ENCODE measurements at places on chromosomes 2 and 18. TPM values are rescaled to one million over a fixed set of nuclear protein-coding genes. Genes with fewer than 3 reads are reported as not detected.

Gene OSBPL1A
- 29.7 TPM for total RNA-seq

Gene RGPD6
- 16.0 TPM for total RNA-seq

Gene SERPINB10
- total RNA-seq: not detected

Gene COL5A2
- total RNA-seq: 1,955 TPM

Gene GREB1
- total RNA-seq: 0.55 TPM

Gene NOP58
- 40.2 TPM for total RNA-seq

Gene SCN7A
- not detected for total RNA-seq

Gene CABYR
- 3.9 TPM for total RNA-seq

Gene SPHKAP
- not detected for total RNA-seq

Gene SIGLEC15
- 0.37 TPM for total RNA-seq

Gene DCDC2C
- total RNA-seq: not detected

Gene MAL
- total RNA-seq: not detected

- no peak for DNase-seq
- no peaks in the 10 kb centered on the region for H3K36me3 ChIP-seq
- no peaks in the 10 kb centered on the region for H3K4me1 ChIP-seq
- H3K4me3 ChIP-seq: no peak overlapping the region
- no peak overlapping the region for H3K27ac ChIP-seq
These were observed 428.3 kb downstream of the MBD2 start for GRCh38 chr18:53796040-53796729.

DNA sequence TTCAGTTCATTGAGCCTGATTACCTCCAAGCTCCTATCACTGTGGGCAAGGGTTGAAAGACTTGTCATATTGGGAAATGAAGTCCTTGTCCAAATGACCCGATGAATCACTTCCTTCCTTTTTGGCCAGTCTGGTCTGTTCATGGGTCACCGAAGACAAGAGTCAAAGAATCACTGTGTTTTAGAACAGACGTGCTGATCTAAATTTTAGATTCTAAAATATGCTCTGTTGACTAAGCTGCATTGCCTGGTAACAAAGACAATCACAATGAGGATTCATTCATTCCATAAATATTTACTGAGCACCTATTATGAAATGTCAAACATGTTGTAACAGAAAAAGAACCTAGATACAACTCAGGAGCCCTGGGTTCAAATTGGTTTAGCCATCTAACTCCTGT lies 99.4 kb upstream of the RND3 start:
- H3K27ac ChIP-seq: no peak overlapping the region
- no peaks in the 10 kb centered on the region for H3K36me3 ChIP-seq

GRCh38 chr2:108347786-108348185 lies 30.0 kb upstream of the SULT1C4 start:
- H3K4me3 ChIP-seq: no peak overlapping the region
- H3K36me3 ChIP-seq: peaks cover 3% of the 10 kb centered on the region
- H3K27me3 ChIP-seq: peaks cover 3% of the 10 kb centered on the region
- DNase-seq: no peak
- H3K4me1 ChIP-seq: peaks cover 7% of the 10 kb centered on the region
- H3K27ac ChIP-seq: no peak overlapping the region

GRCh38 chr2:9287400-9288045 lies 80.9 kb downstream of the ASAP2 start:
- no peak for DNase-seq
- peak overlapping the region; percentile 11 for H3K4me3 ChIP-seq
- H3K27me3 ChIP-seq: no peaks in the 10 kb centered on the region
- H3K27ac ChIP-seq: peak overlapping the region; percentile 96
- H3K36me3 ChIP-seq: peaks cover 19% of the 10 kb centered on the region
- peaks cover 79% of the 10 kb centered on the region for H3K4me1 ChIP-seq

GRCh38 chr2:169388161-169388560 lies 25.8 kb upstream of the LRP2 start:
- no peaks in the 10 kb centered on the region for H3K4me1 ChIP-seq
- H3K27ac ChIP-seq: no peak overlapping the region
- no peak overlapping the region for H3K4me3 ChIP-seq

GRCh38 chr2:221198309-221198708 lies 373.8 kb downstream of the EPHA4 start:
- H3K4me1 ChIP-seq: no peaks in the 10 kb centered on the region
- H3K27ac ChIP-seq: no peak overlapping the region
- no peaks in the 10 kb centered on the region for H3K36me3 ChIP-seq
- DNase-seq: no peak
- H3K4me3 ChIP-seq: no peak overlapping the region

- no peak overlapping the region for H3K27ac ChIP-seq
- H3K4me3 ChIP-seq: no peak overlapping the region
- DNase-seq: no peak
- H3K36me3 ChIP-seq: no peaks in the 10 kb centered on the region
- no peaks in the 10 kb centered on the region for H3K4me1 ChIP-seq
- H3K27me3 ChIP-seq: peaks cover under 1% of the 10 kb centered on the region
These were observed 30.7 kb upstream of the SCN1A start for GRCh38 chr2:166158546-166158945.

DNA sequence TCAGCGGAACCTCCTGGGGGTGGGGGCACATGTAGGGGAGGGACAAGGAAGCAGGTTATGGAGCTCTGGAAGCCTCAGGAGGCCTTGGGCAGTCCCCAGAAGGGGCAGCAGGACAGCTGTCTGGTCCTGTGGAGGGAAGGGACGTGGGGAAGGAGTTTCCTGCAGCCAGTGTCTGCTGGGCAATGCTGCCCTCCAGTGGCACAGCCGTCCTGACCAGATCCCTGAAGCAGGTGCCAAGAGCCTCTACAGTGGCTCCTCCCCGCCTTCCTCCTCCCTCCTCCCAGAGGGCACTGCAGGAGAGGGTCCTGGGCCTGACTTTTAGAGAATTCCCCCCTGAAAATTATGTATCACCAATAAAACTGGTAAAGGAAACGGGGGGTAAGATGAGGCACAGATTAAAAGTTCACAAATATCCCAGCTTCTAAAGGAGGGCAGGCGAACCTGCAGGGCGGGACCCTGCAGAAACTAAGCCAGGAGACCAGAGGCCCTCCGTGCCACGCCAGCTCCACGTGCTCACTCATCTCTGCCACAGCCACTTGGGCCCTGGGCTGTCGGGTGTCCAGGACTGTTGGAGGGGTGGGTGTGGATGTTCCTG lies 258.5 kb downstream of the TWIST2 start:
- H3K27ac ChIP-seq: no peak overlapping the region
- DNase-seq: no peak
- peaks cover 6% of the 10 kb centered on the region for H3K36me3 ChIP-seq

DNA sequence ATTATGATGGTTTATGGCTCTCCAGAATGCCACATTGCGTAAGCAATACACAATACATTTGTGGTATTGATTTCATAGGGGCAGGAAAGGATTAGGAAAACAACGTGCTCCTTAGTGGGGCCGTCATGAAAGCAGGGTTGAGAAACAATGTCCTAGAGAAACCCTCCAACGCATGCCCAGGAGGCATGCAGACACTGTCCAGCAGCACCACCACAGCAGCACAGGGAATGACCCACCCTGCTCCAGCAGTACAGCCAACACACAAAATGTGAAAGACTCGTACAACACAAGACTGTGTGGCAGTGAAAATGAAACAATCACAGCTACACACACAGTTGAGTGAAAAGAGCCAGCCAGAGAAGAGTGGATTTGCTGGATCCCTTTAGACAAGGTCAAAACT lies 66.3 kb downstream of the FAM168B start:
- H3K36me3 ChIP-seq: no peaks in the 10 kb centered on the region
- H3K27ac ChIP-seq: no peak overlapping the region
- no peak overlapping the region for H3K4me3 ChIP-seq
- H3K4me1 ChIP-seq: no peaks in the 10 kb centered on the region
- DNase-seq: peak; percentile 75
- H3K27me3 ChIP-seq: peaks cover 10% of the 10 kb centered on the region

- DNase-seq: no peak
- no peak overlapping the region for H3K27ac ChIP-seq
- peaks cover 9% of the 10 kb centered on the region for H3K36me3 ChIP-seq
- no peaks in the 10 kb centered on the region for H3K27me3 ChIP-seq
These were observed 858 bp downstream of the POLR1B start for GRCh38 chr2:112542984-112543661.

- H3K27ac ChIP-seq: no peak overlapping the region
- H3K4me1 ChIP-seq: peaks cover 7% of the 10 kb centered on the region
- H3K4me3 ChIP-seq: no peak overlapping the region
- H3K27me3 ChIP-seq: peaks cover 3% of the 10 kb centered on the region
These were observed 18.3 kb upstream of the SLC35F6 start for GRCh38 chr2:26745609-26746327.

DNA sequence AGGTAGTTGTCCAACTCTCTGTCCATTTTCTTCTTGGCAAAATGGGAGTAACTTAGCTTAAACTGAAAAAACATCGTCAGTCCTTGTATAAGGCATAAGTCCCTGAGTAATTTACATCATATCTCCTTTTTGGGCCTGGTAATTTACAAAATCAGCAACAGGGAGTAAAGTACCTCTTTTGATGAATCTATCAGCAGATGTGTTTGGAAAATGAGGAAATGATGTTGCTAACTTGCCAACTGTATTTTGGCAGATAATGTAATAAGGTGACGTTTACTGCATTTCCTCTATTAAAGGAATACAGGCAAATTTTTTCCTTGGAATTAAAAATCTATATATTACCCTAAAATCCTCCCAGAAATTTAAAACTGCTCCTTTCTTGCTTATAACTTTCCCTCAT lies 29.2 kb downstream of the ANKRD44 start:
- no peak overlapping the region for H3K27ac ChIP-seq
- DNase-seq: no peak
- peaks cover 26% of the 10 kb centered on the region for H3K4me1 ChIP-seq
- no peak overlapping the region for H3K4me3 ChIP-seq
- H3K27me3 ChIP-seq: no peaks in the 10 kb centered on the region

DNA sequence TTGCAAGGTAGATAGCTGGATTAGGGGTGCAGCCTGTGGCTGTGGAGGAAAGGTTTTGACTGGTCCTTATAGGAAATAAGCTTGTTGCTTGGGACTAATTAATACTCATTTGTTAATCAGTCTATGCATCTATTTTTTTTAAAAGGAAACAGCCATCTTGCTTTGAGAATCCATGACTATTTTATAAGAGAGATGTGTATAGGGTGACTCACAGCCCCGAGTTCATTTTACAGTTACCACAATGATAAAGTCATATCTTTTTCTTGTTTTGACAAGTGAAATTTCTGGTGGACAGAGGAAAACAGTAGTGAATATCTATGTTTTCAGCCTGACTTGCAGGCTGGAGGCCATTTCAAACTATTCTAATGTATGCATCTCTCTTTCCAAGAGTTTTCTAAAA lies 193.5 kb upstream of the CCDC68 start:
- H3K27me3 ChIP-seq: no peaks in the 10 kb centered on the region
- DNase-seq: no peak
- no peak overlapping the region for H3K27ac ChIP-seq
- no peaks in the 10 kb centered on the region for H3K4me1 ChIP-seq

- no peak overlapping the region for H3K4me3 ChIP-seq
- peaks cover 27% of the 10 kb centered on the region for H3K27me3 ChIP-seq
- no peaks in the 10 kb centered on the region for H3K36me3 ChIP-seq
- peaks cover 16% of the 10 kb centered on the region for H3K4me1 ChIP-seq
These were observed 76.3 kb upstream of the MGAT4A start for GRCh38 chr2:98807221-98807620.

- no peaks in the 10 kb centered on the region for H3K27me3 ChIP-seq
- no peak overlapping the region for H3K4me3 ChIP-seq
- no peak overlapping the region for H3K27ac ChIP-seq
- peaks cover 67% of the 10 kb centered on the region for H3K4me1 ChIP-seq
These were observed 15.1 kb downstream of the TRIB2 start for GRCh38 chr2:12731701-12732280.

GRCh38 chr2:144596073-144596871 lies 76.4 kb upstream of the ZEB2 start:
- DNase-seq: no peak
- H3K27me3 ChIP-seq: no peaks in the 10 kb centered on the region
- H3K4me3 ChIP-seq: peak overlapping the region; percentile 36
- H3K36me3 ChIP-seq: no peaks in the 10 kb centered on the region

GRCh38 chr2:128446049-128446873 lies 127.6 kb upstream of the HS6ST1 start:
- peaks cover 17% of the 10 kb centered on the region for H3K4me1 ChIP-seq
- no peaks in the 10 kb centered on the region for H3K27me3 ChIP-seq
- no peak overlapping the region for H3K4me3 ChIP-seq
- H3K36me3 ChIP-seq: no peaks in the 10 kb centered on the region

GRCh38 chr2:42721898-42722297 lies 42.0 kb downstream of the OXER1 start:
- H3K27ac ChIP-seq: no peak overlapping the region
- no peak overlapping the region for H3K4me3 ChIP-seq

- no peak overlapping the region for H3K4me3 ChIP-seq
- no peaks in the 10 kb centered on the region for H3K36me3 ChIP-seq
- no peak overlapping the region for H3K27ac ChIP-seq
- DNase-seq: no peak
- peaks cover 6% of the 10 kb centered on the region for H3K4me1 ChIP-seq
- peaks cover 3% of the 10 kb centered on the region for H3K27me3 ChIP-seq
These were observed 251.4 kb upstream of the STON1 start for GRCh38 chr2:48278590-48278989.

- DNase-seq: peak; percentile 64
- no peaks in the 10 kb centered on the region for H3K36me3 ChIP-seq
- peaks cover 36% of the 10 kb centered on the region for H3K4me1 ChIP-seq
These were observed 161.6 kb downstream of the LDLRAD4 start for GRCh38 chr18:13379930-13380690.

GRCh38 chr2:196954001-196954400 lies 27.5 kb upstream of the PGAP1 start:
- no peak overlapping the region for H3K27ac ChIP-seq
- no peaks in the 10 kb centered on the region for H3K36me3 ChIP-seq
- H3K27me3 ChIP-seq: peaks cover 6% of the 10 kb centered on the region
- H3K4me3 ChIP-seq: no peak overlapping the region
- DNase-seq: no peak

- no peak for DNase-seq
- H3K4me3 ChIP-seq: no peak overlapping the region
- H3K36me3 ChIP-seq: no peaks in the 10 kb centered on the region
These were observed 51.4 kb downstream of the SLC38A11 start for GRCh38 chr2:164903951-164904350.

- H3K36me3 ChIP-seq: no peaks in the 10 kb centered on the region
- no peak overlapping the region for H3K27ac ChIP-seq
- no peak for DNase-seq
- no peak overlapping the region for H3K4me3 ChIP-seq
- H3K27me3 ChIP-seq: peaks cover 23% of the 10 kb centered on the region
These were observed 9.3 kb upstream of the SLC16A14 start for GRCh38 chr2:230077851-230078547.

- H3K36me3 ChIP-seq: no peaks in the 10 kb centered on the region
- no peak overlapping the region for H3K27ac ChIP-seq
- H3K27me3 ChIP-seq: no peaks in the 10 kb centered on the region
- no peaks in the 10 kb centered on the region for H3K4me1 ChIP-seq
- DNase-seq: no peak
These were observed 555.8 kb upstream of the SALL3 start for GRCh38 chr18:78423811-78424210.

- H3K27ac ChIP-seq: no peak overlapping the region
- H3K36me3 ChIP-seq: no peaks in the 10 kb centered on the region
- DNase-seq: no peak
These were observed 154.0 kb downstream of the INHBB start for GRCh38 chr2:120499784-120500495.

- peaks cover 22% of the 10 kb centered on the region for H3K27me3 ChIP-seq
- DNase-seq: no peak
- no peaks in the 10 kb centered on the region for H3K36me3 ChIP-seq
These were observed 41.1 kb upstream of the FAHD2A start for GRCh38 chr2:95361216-95361980.

Data from osteocyte (in vitro differentiated cells).